Stimulated activated CD8-positive, alpha-beta memory T cell treated with anti-CD3 and anti-CD28 coated beads, Interleukin-2, amount 100 ng/mL, for 1 hour (primary cell): ENCODE measurements at places on chromosomes 7 and 10.

GRCh38 chr7:91852263-91852741 is 28.2 kb downstream of the MTERF1 start:
- DNase-seq, result no peak

DNA sequence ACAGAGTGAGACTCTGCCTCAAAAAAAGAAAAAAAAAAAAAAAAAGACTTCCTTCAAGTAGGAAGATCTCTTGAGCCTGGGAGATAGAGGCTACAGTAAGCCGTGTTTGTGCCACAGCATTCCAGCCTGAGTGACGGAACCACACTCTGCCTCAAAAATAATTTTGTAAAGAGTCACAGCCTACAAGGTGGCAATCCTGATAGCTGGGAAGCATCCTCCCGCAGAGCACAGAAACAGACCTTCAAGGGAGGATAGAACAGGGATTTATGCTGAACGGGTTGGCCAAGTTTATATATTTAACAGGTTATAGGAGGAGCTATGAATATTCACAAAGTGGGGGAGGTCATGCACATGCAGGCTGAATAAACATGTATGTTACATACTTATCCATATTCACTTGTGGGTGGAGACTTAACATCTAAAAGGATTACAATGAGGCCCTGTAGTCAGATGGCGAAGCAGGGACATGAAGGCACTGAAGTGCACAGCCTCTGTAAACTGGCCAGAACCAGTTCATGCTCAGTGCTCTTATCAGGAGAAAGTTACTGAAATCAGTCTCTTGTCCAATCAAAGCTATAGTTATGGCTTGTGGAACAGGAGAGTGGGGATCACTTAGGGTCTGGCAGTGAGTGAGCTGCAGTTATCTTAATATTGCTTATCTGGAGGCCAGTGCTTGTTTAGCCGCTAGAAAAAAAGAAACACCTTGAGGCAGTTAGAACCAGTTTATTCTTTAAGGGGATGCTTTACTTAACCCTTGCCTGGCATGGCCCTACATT is 6.8 kb downstream of the LMBR1 start:
- no peak for DNase-seq

DNA sequence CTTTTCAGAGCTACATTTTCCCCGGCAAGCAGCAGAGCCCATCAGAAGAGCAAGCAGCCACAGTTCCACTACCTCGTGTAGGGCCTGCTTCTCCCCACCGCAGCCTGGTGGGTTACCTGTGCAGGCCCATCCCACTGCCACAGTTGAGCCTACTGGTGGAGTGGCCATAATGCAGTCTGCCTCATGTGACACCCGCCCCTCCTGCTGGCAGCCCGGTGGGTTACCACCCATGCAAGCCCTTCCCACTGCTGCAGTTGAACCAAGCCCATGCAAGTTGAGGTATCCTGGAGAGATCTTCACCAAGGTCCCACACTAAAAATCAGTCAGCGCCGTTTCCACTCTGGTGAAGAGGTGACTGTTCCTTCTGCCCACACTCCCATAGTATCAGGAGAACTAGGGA is 32.1 kb upstream of the CNNM1 start:
- DNase-seq, result no peak

- DNase-seq, result no peak
Measured at GRCh38 chr10:118901906-118902305, 127.6 kb upstream of the NANOS1 start.

- no peak for DNase-seq
Measured at GRCh38 chr7:132164558-132165125, 411.6 kb downstream of the PLXNA4 start.

- DNase-seq, result no peak
Measured at GRCh38 chr7:98283127-98283886, 1.8 kb downstream of the BRI3 start.

- DNase-seq, result no peak
Measured at GRCh38 chr10:29728541-29729049, 93.8 kb upstream of the SVIL start.

- DNase-seq, result no peak
Measured at GRCh38 chr10:22629852-22630233, 84.5 kb downstream of the PIP4K2A start.

- no peak for DNase-seq
Measured at GRCh38 chr7:100373261-100373831, at the start of gene PILRA. Gene PILRA, plus strand, starts transcription at chr7:100373487. Its CDS starts 170 bp downstream, at chr7:100373657.

- no peak for DNase-seq
Measured at GRCh38 chr7:105776986-105777910, 99.2 kb downstream of the ATXN7L1 start.

- DNase-seq, result no peak
Measured at GRCh38 chr10:86686972-86687371, 18.7 kb downstream of the LDB3 start.

DNA sequence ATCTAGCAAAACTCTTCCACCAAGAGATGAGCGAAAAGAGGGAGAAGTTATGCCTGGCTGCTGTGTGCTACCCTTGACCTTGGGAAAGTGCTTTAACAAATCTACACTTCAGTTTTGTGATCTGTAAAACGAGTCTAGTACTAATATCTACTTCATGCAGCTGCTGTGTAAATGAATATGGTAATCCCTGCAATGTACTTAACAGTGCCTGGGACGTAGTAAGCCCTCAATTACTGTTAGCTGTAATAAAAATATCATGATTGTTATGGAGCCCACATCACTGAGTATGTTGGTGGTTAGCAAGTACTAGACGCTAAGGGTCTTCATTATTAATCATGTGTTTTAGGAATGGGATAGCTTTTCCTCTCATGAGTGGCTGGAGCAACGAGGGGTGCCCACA is 80.5 kb downstream of the LYZL1 start:
- no peak for DNase-seq

GRCh38 chr10:98460837-98461499 is 14.2 kb upstream of the HPS1 start:
- no peak for DNase-seq

DNA sequence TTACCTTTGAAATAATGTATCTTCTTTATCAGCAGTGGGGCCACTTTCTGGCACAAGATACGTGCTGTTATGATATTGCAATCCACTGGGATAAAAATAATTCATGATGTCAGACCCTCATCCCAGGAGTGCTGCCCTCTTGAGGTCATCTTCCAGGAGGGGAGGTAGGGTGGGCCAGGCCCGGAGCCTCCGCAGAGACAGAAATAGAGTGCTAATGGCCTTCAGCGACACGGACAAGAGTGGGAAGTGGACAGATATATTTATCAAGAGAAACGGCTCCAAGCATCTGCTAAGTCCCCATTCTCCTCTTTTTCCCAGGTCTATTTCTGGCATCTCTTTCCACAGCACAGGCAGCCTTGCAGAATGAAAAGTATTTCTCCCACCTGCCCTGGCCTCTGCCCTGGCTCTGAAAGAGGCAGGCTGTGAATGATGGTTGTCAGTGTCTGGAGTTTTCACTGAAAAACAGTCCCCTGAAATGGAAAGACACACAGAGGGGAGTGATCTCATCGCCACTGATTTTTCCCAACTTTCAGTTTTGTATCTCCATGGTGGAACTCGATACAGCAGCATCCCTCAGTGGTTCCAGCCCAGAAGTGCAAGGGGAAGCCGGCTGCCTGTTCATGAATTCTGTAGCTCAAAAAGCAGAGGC is 251.7 kb upstream of the MYO3A start:
- no peak for DNase-seq

DNA sequence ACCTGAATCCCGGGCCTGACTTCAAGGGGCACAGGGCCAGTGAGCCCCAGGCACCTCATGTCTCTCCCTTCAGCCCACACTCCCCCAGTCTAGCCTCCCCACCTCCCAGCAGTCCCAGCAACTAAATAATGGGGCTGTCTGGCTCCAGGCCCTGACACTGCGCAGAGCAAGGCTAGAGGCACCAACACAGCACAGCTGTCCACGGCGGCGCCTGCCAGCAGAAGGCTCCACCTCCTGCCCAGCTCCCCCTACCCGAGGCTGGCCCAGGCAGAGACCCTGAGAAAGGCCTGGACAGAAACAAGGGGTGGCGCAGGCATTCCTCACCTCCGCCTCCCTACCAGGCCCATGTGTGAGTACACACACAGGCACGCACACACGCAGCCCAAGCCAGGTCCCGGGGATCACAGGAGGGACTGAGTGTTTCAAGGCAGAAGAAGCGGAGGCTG is 6.1 kb downstream of the KCNH2 start:
- no peak for DNase-seq

- no peak for DNase-seq
Measured at GRCh38 chr10:34814913-34815184, 247 bp downstream of the PARD3 start.

DNA sequence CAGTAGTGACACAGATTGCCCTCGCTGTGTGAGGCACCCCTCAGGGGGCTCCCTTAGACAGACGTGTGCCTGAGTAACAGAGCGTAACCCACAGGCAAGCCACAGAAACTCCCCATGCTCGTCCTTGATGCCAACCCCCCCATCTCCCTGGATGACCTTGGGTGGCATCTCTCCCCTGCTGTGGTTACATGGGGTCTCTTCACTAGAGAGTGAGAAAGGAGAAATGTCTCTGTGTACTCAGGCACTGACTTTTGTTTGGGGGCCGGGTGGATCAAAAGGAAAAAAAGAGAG is 1.1 kb upstream of the ASB10 start:
- DNase-seq, result no peak

GRCh38 chr7:75555736-75556135 is 63.6 kb downstream of the SPDYE5 start:
- no peak for DNase-seq

GRCh38 chr7:155505422-155505793 is 41.0 kb downstream of the CNPY1 start:
- no peak for DNase-seq

DNA sequence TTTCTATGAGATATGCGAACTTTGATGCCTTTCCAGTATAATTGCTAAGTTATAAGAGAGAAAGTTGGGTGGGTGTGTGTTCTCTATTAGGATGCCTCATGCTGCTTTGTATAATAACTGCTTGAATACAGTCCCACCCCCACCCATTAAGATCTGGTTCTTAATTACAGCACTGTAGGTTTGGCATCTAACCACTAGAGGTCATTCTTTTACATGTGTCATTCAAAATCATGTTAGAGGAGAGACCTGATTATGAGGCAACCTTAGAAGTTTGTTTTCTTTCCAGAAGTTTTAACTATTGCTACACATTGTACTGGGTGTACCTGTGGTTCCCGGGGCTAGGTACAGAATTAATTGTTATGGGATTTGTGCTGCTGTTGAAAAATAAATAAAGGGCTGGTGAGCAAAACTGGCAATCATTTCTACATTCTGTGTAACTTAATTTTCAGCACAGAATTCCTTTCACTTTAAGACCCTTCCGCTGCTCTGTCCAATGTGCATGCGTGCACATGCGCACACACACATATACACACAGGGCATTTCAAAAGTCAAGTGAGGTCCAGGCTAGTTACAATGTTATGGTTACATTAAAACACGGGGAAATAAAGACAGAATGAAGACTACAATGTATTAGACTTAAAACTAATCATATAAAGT is 1156.3 kb downstream of the SORCS3 start:
- DNase-seq, result no peak

GRCh38 chr7:48760528-48761265 is 163.7 kb upstream of the CDC14C start:
- DNase-seq, result no peak

GRCh38 chr7:148327379-148327778 is 263.2 kb upstream of the C7orf33 start:
- DNase-seq, result no peak

GRCh38 chr10:129932182-129932581 is 31.9 kb downstream of the EBF3 start:
- DNase-seq, result no peak

DNA sequence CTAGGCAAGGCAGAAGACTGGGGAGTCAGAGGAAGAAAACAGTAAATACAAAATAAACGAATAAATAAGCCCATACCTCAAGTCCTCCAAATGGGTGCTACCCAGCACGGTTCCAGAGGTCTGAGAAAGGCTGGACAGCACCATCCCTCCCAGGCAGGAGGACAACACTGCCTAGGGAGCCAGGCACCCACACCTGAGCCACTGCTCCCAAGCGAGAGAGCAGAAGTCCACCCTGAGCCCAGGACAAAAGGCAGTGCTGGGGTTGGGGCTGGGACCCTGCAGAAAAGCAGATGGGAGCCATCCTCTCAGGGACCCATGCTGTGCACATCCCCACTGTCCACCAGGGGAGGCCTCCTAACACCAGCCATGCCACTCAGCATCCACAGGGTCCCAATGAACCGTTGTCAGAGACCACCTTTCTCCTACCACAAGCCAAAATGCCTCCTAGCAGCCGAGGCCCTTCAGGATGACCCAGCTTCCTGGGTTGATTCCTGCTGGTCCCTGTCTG is 16.2 kb downstream of the GFRA1 start:
- no peak for DNase-seq

GRCh38 chr7:95676691-95677090 is 80.4 kb upstream of the PDK4 start:
- DNase-seq, result no peak

DNA sequence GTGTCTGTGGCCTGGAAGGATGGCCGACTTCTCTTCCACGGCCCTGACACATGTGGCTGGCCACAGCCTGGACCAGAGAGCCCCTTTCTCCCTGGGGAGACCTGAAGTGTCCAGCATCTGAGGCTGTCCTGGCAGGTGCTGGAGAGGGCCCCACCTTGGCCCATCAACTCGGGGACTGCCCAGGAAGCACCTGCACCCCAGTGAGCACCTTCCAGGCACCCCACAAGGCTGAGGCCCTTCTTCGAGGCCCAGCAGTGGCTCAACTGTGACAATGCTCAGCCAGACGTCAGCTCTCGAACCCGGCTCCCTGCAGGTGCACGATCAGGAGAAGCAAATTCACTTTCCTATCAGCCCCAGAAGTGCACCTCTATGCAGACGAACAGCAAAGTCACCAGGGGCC is 24.3 kb downstream of the RGS10 start:
- DNase-seq, result no peak

DNA sequence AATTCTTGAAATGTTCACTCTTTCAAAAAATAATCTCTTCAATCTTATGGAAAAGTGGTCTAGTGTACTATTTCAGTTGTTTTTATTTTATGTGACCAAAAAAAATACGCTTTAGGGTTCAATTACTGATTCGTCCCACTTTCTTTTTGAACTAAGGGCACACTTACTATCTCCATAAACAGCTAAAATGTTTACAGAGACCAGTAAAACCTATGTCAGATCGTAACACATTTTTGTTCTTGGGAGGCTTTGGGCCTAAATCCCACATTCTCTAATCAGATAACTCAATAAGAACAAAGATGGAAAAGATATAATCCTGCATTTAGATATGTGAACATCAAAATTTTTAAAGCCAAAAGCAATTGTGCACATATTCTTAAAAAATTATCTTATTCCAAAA is 29.8 kb upstream of the EPC1 start:
- no peak for DNase-seq

GRCh38 chr7:94382746-94383145 is 11.9 kb upstream of the COL1A2 start:
- no peak for DNase-seq

- DNase-seq, result no peak
Measured at GRCh38 chr10:33716501-33717267, 382.2 kb upstream of the NRP1 start.

DNA sequence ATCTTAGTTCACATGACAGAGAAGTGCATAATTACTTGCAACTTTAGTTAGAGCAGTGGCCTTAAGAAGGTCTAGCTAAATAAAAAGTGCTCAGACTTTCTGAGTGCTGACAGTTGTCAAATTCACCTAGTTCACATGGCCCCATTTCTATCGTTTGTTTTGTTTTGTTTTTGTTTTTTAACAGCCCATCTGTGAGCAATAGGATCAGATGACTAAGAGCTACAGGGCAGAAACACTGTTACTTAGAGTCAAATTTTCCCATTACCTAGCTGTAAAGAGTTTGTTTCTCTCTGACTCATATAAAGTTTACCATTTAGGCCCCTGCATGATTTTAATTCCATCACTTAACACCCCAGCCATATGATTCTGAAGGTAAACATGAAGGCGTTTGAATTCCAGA is 18.8 kb downstream of the CAV1 start:
- no peak for DNase-seq
